ENCODE measurements at places on chromosomes 16 and 17.
A peak's percentile ranks its signal among the peaks of the same experiment; 100 is the strongest.

DNA sequence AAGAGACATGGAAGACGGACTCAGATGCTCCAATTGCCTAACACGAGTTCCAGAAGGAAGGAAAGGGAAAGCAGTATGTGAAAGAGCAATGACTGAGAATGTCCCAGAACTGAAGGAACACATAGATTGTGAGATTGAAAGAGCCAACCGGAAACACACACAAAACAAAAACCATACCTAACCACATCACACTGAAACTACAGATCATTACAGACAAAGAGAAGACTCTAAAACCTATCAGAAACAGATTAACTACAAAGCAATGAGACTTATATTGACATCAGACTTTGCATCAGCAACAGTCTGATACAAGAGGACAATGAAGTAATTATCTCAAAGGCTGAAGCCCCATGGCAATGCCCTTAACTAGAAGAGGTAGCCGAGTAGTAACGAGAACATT is 45.6 kb upstream of the CLEC18B start:
- DNase-seq, result no peak

- DNase-seq, result peak; percentile 0
These were observed 482.6 kb downstream of the NPIPA7 start for GRCh38 chr16:16861546-16861945.

GRCh38 chr17:65532101-65532890 is 29.2 kb downstream of the AXIN2 start:
- DNase-seq, result no peak

DNA sequence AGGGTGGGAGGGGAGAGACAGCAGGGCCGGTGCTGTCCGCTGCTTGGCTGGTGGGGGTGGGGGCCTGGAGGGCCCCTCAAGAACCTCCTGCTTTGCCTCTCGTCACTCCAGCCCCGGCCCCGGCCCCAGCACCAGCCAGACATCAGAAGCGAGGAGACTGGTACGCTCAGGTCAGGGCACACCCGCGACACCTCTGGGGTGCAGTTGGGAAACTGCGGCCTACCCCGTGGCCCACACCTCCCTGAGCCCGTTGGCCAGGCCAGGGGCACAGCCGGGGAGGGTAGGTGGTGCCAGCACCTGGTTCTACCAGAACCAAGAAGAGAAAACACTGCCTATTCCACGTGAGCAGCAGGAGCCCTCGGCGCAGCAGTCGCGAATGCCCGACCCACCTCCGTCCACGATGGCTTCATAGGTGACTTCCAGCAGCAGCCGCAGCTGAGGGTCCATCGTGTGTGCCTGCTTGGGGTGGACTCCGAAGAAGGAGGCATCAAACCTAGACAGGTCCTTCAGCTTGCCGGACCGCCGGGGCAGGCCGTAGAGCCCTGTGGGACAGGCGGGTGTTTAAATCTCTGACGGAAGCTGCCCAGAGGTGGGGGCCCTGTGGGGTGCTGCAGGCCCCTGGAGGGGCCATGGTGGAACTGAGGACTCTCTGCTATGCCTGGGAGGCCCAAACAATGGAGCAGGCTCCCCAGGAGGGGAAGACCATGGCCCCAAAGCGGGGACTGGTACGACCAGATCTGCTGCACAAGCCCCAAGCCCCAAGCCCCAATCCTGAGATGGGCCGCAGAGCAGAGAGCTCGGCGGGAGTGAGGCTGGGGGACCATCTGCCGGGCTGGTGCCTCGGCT is 2.9 kb downstream of the FASN start:
- no peak for DNase-seq

DNA sequence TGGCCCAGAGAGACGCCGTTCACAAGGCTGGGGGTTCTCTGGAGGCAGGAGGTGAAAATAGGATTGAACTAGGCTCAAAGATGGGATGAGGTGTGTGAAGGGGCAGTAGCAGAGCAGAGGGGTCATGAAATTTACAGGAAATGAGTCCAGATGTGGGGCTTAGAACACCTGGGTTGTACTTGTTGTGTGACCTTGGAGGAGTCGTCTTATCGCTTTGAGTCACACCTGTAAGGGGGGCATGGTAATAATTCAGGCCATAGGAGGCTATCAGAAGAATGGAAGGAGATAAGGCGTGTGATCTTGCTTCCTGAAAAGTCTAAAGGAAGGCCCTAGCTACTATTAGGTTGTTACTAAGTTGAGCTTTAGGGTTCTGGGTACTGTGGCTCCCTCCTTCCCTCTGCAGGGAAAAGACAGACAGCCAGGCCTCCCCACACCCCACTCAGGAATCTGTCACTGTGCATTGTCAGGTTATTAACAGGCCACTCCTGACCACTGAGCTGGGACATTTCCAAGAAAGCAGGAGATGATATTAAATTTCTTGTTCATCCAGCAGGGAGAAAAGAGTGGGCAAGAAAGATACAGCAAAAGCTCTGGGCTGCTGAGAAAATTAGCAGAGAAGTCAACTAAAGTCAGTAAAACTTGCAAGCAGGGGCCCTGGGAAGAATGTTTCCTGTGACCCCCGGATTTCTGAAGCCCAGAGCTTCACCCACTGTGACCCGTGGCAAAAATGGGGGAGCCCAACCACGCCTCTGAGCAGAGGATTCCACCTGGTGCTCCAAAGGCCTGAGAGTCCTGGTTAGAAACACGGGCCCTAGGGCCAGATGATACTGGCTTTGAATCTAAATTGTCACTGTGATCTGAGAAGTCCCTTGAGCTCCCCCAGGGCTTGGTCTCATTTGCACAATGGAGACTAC is 6.0 kb upstream of the CDC42EP4 start:
- DNase-seq, result no peak

GRCh38 chr16:89906140-89907025 is 12.3 kb upstream of the MC1R start:
- no peak for DNase-seq

DNA sequence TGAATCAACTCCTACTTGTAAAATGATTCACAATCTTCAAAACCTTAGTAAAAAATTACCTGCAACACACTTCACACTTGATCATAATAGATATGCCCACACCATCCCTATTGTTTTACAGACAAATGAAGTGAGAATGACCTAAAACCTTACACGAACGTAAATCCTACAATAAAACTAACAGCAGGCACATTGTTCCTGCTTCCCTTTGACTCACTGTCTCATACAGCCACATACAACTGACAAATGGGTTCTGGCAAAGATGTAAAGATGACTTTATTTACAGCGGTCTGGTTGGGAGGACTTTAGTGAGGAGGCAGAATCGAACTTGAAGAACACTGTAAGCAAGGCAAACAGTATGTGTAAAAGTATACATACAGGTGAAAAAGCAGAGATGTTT is 188.7 kb downstream of the MYO1D start:
- no peak for DNase-seq

DNA sequence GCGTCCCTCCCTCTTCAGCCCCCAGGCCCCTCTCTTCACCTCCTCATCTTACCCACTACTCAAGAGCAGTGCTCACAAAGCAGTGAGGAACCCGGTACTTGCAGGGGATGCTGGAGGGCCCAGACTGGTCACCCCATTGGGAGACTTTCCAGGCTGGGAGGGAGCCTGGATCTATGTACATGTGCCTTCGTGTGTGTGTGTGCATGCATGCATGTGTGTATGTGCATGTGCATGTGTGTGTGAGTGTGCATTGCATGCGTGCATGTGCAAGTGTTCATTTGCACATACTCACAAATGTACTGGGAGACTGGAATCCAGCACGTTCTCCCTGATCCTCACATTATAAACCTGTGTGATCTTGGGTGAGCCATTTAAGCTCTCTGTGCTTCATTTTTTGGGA is 696.0 kb upstream of the EEF2KMT start:
- DNase-seq, result no peak

DNA sequence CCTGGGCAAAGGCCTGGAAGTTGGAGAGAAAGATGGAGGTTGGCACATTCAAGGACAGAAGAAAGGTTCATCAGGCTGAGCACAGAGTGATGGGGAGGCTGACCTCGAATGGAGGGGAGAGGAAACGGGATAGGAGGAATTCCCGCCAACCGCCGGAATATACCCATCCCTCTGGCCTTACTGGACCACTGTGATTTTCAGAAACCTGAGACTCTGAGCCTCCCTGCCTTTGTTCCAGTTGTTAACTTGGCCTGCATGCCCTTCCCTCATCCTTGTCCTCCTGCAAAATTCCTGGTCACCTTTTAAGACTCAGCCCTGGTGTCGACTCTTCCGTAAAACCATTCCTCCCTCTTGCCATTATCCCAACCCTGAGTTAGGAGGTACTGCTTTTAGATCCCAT is 107.6 kb downstream of the VAT1L start:
- no peak for DNase-seq

GRCh38 chr17:7631398-7632380 is 1.8 kb downstream of the SHBG start:
- no peak for DNase-seq

GRCh38 chr16:47886631-47887415 is 269.0 kb downstream of the ABCC12 start:
- DNase-seq, result peak; percentile 1

- no peak for DNase-seq
These were observed 18.7 kb upstream of the JPH3 start for GRCh38 chr16:87583453-87584131.

GRCh38 chr16:83661656-83662055 is 146.1 kb upstream of the HSBP1 start:
- no peak for DNase-seq

DNA sequence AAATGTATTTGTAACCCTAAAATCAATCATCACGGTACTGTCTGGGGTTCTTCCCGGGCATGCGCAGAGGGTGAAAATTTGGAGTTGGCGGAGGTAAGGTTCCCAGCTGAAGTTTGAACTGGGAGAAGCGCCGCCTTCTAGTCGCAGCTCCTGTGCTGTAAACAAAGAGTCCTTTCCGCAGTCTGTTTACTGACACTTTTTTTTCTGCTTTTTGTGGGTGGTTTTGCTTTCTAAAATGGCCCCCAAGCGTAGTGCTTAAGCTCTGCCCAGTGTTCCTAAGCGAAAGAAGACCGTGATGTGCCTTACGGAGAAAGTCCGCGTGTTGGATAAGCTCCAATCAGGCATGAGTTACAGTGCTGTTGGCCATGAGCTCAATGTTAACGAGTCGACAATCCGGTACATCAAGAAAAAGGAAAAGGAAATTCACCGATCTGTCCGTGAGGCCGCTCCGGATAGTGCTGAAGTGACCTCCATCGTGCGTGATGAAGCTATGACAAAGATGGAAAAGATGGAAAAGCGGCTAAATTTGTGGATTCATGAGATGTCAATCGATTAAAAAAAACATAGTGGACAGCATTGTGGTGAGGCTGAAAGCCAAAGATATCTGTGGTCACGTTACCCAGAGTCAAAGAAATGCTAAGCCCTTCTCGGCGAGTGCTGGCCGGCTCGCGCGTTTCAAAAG is 570 bp upstream of the CFDP1 start:
- DNase-seq, result peak; percentile 66

GRCh38 chr17:59848778-59849177 is 44.0 kb downstream of the TUBD1 start:
- DNase-seq, result no peak

DNA sequence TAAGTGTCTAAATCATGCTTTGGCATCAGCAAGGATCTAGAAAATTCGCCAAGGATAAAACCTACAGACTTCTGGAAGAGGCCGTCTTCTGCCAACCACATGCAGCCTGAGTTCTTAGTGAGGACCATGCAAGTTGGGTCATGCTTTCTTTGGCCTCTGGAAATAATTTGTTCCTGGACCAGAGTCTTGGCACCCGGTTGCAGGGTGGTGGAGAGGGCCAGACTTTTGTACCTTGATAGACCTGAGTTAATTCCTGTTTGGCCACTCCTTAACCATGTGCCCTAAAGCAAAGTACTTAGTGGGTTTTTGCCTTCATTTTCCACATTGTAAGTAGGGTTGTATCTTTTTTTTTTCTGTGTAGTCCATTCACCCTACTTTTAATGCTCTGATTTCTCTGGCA is 283.4 kb upstream of the IRX5 start:
- DNase-seq, result no peak

GRCh38 chr16:64225696-64226095 is 896.2 kb downstream of the CDH11 start:
- DNase-seq, result no peak

DNA sequence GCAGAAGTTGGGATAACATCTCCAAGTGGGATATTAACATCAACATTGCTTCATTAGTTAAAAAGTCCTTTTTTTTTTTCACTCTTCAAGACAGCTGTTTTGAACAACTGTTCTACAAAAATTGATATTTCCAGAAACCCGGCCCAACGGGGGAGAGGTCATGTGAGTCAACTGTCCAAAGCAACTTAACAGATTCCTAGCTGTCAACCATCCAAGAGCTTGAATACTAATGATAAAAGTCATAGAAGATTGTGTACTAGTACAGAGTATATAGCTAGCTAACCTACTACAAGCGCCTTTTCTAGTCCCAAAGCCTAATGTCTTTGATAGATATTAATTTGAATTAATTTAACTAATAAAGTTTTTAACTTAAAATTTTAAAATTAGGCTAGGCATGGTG is 172.0 kb downstream of the CYB561 start:
- no peak for DNase-seq

DNA sequence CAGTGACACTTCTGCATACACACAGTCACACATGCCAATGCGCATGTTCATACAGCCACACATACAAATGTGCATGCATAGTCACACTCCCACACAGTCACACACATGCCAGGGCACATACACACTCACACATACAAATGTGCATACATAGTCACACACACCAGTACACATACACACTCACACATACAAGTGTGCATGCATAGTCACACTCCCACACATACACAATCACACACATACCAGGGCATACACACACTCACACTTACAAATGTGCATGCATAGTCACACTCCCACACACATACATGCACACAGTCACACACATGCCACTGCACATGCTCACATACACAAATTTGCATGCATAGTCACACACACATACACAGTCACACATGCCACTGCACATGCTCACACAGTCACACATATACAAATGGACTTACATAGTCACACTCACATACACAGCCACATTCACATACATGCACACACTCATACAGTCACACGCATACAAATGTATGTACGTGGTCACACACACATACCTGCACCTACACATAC is 84.2 kb downstream of the SOCS1 start:
- no peak for DNase-seq

DNA sequence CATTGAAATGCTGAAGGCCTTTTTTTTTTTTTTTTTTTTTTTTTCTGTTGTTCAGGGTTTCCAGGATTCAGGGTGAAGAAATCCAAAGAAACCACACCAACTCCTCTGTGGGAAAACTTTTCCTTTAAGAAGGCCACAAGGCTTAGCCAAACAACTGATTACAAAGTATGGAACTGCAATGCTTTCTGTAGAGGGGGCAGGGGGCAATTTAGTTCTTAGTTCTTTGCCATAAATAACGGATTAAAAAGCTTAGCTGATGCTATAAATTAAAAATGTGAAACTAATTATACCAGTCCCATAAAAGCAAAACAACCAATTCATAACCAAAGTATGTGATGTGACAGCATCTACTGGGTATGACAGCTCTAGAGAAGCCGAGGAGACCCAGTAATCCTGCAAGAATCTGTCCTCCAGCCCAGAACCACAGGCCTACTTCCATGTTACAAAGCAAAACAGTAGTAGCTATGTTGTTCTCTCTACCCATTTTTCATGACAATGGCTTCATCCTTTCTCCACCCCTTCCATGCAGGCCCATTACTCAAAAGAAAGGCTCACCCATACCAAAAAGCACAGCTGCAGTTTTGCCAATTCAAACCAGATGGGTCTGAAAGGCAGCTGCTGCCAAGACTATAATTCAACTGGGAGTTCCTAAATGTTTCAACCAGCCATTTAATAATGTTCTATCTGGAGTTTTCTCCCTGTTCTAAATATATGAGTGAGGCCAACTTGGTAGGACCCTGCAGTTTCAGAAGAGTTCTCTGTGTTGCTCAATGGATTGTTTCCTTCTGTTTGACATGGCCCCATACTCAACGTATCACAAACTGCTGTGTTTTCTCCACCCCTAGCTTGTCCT is 167.1 kb upstream of the ZFHX3 start:
- no peak for DNase-seq
